ENCODE measurements at places on chromosomes 6 and 20. TPM values are rescaled to one million over a fixed set of nuclear protein-coding genes. Genes with fewer than 3 reads are reported as not detected.

- no peak for DNase-seq
- H3K4me1 ChIP-seq: no peaks in the 10 kb centered on the region
- no peaks in the 10 kb centered on the region for H3K27me3 ChIP-seq
- H3K36me3 ChIP-seq: no peaks in the 10 kb centered on the region
Observed at GRCh38 chr20:8971669-8972316, 97.1 kb upstream of the PLCB4 start.

- H3K27ac ChIP-seq: no peak overlapping the region
- H3K4me1 ChIP-seq: no peaks in the 10 kb centered on the region
- peaks cover 3% of the 10 kb centered on the region for H3K27me3 ChIP-seq
- no peaks in the 10 kb centered on the region for H3K36me3 ChIP-seq
- no peak overlapping the region for H3K4me3 ChIP-seq
- no peak for DNase-seq
Observed at GRCh38 chr20:36307412-36308325, 1.5 kb downstream of the DLGAP4 start.

DNA sequence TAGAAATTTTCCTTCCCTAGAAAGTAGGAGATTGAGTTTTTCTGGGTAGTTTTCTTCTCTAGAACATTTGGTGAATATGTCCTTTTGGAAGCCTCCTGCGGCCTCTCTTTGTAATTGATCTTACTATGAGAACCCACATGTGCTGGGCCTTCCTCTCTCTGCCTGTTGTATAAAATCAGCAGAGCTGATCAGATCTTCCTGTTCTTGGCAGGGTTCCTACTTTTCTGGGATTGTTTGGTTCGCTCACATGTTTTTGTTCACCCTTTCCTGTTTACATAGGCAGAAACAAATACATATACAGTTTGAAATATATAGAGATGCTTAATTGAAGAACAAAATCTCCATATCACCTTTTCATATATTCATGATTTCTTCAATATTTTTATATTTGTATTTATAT, 57.8 kb downstream of the IL22RA2 start:
- H3K27ac ChIP-seq: no peak overlapping the region
- H3K4me3 ChIP-seq: no peak overlapping the region
- H3K4me1 ChIP-seq: no peaks in the 10 kb centered on the region
- no peaks in the 10 kb centered on the region for H3K36me3 ChIP-seq
- H3K27me3 ChIP-seq: no peaks in the 10 kb centered on the region

DNA sequence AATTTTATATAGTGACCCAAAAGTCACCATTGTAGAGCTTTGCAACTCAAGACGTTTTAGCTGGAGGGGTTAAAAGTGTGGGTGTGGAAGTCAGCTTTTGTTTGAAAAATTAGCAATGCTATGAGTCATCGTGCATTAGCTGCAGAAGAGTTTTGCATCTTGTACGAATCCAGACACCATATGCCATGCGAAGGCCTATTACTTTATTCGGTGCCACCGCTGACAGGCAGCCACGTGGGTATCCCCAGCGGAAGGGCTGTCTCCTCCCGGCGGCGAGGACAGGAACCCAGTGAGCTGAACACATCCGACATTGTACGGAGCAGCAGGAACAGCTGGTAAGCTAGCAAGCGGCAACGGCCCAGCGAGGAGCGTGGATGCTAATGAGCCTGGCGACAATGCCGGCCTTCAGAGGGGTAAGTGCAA, 84.4 kb downstream of the INSM1 start:
- H3K36me3 ChIP-seq: no peaks in the 10 kb centered on the region
- no peaks in the 10 kb centered on the region for H3K27me3 ChIP-seq
- DNase-seq: peak; percentile 30
- no peak overlapping the region for H3K27ac ChIP-seq
- no peaks in the 10 kb centered on the region for H3K4me1 ChIP-seq

DNA sequence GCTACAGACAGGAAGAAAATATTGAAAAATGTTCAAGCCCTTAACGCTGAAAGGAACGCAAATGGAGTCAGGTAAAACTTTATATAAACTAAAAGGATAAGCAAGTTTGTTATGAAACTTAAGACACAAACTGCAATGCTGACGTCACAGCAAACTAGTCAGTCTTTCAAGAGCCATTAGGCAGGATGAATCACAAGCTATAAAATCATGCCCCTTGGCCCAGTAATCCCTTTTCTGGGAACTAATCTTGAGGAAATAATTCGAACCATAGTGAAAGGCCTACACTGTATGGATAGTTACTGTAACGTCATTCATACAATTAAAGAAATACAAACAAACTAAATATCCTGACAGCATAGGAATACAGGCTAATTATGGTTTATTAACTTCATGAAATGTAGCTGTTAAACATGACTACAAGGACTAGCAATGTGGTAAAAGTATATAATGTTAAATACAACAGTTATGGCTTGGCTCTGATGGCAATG, 42.7 kb upstream of the HINT3 start:
- DNase-seq: no peak
- H3K27ac ChIP-seq: no peak overlapping the region
- peaks cover 3% of the 10 kb centered on the region for H3K36me3 ChIP-seq
- peaks cover 5% of the 10 kb centered on the region for H3K4me1 ChIP-seq
- H3K4me3 ChIP-seq: no peak overlapping the region
- no peaks in the 10 kb centered on the region for H3K27me3 ChIP-seq

DNA sequence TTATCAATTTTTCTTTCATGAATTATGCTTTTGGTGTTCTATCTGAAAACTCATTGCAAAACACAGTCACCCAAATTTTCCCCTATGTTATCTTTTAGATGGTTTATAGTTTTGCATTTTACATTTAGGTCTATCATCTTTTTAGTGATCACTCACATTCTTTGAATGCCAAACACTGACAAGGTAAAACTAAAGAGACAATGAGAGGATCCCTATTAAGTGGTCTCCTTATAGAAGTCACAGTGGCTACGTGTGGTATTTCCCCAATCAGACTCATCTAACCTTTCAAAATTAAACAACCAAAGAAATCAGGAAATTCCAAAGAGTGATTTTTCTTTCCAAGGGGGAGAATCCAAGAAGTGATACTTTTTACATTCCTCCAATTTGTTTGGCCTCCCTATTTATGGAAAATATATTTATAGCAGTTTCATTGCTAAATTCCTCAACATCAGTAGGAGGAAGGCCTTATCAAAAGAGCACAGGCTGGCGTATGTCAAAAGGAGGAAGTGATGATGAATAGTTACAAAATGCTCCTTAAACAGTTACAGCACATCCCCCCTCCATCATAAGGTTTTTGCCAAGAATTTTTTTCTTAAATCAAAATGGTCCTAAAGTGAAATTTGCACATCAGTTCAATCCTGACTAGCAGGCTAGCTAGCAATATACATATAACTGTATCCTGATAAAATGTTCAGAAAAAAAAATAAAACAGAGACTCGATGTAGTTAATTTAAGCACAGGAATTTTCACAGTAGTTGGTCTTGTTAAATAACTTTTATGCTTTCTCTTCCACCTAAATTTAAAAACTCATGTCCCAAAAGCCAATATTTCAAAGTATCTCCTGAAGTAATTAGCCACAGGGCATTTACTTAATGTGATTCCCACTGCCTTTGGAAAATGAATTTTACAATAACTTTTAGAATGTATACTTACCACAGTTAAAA, 76.2 kb upstream of the IPCEF1 start:
- no peaks in the 10 kb centered on the region for H3K4me1 ChIP-seq
- DNase-seq: no peak
- H3K27ac ChIP-seq: no peak overlapping the region
- H3K27me3 ChIP-seq: no peaks in the 10 kb centered on the region
- H3K4me3 ChIP-seq: no peak overlapping the region
- H3K36me3 ChIP-seq: no peaks in the 10 kb centered on the region

- H3K27me3 ChIP-seq: no peaks in the 10 kb centered on the region
- no peaks in the 10 kb centered on the region for H3K4me1 ChIP-seq
- no peak for DNase-seq
Observed at GRCh38 chr20:58215116-58215515, 13.3 kb downstream of the ANKRD60 start.

- H3K4me3 ChIP-seq: no peak overlapping the region
- H3K4me1 ChIP-seq: no peaks in the 10 kb centered on the region
- DNase-seq: no peak
Observed at GRCh38 chr6:83292900-83293843, 100.0 kb downstream of the RWDD2A start.

- no peaks in the 10 kb centered on the region for H3K36me3 ChIP-seq
- no peak for DNase-seq
- H3K4me3 ChIP-seq: no peak overlapping the region
- H3K27me3 ChIP-seq: no peaks in the 10 kb centered on the region
- no peak overlapping the region for H3K27ac ChIP-seq
Observed at GRCh38 chr6:81293896-81294295, 458.6 kb downstream of the TENT5A start.

- no peak overlapping the region for H3K4me3 ChIP-seq
- H3K27me3 ChIP-seq: no peaks in the 10 kb centered on the region
- no peak overlapping the region for H3K27ac ChIP-seq
- no peaks in the 10 kb centered on the region for H3K36me3 ChIP-seq
Observed at GRCh38 chr6:21159465-21159864, 434.1 kb upstream of the SOX4 start.

- H3K27me3 ChIP-seq: no peaks in the 10 kb centered on the region
- DNase-seq: no peak
- no peaks in the 10 kb centered on the region for H3K36me3 ChIP-seq
- H3K4me3 ChIP-seq: no peak overlapping the region
- H3K27ac ChIP-seq: no peak overlapping the region
Observed at GRCh38 chr6:109531446-109531845, 48.4 kb upstream of the ZBTB24 start.

- no peak overlapping the region for H3K27ac ChIP-seq
- no peak overlapping the region for H3K4me3 ChIP-seq
- H3K4me1 ChIP-seq: peaks cover 41% of the 10 kb centered on the region
- H3K36me3 ChIP-seq: no peaks in the 10 kb centered on the region
Observed at GRCh38 chr20:49680484-49680883, 33.2 kb downstream of the B4GALT5 start.

DNA sequence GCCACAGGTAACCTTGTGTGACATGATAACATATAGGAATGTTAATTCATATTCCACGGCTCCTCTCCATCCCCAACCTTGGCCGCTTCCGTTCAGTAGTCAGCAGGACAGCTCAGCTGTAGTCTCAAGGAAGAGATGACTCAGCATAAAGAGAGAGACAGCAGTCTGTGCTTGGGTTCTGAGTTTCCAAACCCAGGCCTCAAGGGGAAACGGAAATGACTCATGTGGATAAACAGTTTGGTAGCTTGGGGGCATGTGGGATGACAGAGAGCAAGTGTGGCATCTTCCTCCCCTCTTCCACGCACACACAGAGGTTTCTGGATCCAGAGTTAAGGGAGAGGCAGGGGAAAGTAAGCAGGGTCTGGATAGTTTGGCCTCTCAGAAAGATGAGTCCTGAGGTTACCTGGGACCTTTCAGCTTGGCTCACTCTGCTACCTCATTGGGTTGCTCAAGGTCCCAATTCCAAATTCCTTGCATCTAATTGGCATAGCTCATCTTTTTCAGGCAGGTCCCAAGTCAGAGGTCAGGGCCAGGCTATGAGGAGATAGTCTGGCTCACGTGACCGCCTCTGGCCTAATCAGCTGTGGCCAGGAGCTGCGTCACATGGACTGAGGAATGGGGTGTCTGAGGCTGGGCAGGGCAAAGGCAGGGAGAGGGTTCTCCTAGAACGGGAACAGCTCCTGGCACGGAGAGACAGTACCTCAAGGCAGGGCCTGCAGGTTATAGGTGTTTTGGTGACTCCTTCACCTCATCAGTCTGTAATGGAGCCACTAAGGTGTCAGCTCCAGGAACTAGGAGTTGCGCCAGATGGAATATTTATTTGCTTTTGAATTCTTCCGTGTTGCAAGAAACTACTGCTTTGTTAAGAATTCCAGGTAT, 36.5 kb upstream of the MLN start:
- H3K27ac ChIP-seq: no peak overlapping the region
- DNase-seq: no peak

DNA sequence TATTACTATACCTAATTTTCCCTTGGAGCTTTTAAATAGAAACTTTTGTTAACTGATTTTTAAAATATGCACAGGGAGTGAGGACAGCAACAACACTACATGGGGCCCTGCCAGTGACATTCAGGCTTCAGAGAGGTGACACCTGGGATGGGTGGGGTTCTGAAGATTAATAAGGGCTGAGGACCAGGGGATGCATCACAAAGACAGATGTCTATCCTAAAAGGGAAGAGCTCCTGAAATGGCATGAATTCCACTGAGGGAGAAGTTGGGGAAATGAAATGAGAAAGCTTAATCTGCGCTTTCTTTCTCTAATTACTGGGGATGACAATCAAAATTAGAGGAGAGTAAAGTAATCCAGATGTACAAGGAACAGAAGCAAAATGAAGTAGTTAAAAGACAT, 162.8 kb downstream of the BTBD9 start:
- no peak for DNase-seq
- no peak overlapping the region for H3K27ac ChIP-seq
- no peaks in the 10 kb centered on the region for H3K36me3 ChIP-seq
- H3K4me3 ChIP-seq: no peak overlapping the region
- no peaks in the 10 kb centered on the region for H3K4me1 ChIP-seq

DNA sequence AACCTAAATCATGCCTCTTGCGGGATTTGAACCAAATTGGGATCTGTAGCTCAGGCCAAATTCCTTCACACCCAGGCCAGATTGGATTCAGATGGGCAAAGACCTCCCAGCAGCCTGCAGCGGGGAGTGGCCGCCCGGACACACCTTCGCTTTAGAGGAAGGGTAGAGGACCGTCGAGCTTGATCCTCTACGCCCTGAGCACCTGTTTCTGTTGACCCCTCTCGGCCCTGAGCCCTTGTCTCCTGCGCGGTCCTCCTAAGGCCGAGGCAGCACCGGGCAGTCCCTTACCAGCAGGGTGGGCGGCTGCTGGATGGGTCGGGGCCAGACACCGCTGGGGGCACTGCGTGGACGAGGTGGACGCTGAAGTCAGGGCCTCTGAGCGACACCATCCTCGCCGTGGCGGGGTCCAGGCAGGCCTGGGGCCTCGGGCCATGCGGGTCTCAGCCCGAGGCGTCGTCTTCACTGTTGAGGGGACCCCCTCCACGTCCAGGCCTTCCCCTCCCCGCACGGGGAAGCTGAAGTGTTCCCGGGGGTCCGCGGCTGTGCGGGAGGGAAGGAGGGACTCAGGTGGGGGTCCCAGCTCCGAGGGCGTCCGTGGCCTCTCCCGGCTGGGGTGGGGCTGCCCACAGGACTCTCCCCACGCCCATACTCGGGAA, 114.8 kb downstream of the SMOC2 start:
- no peak overlapping the region for H3K4me3 ChIP-seq
- no peak overlapping the region for H3K27ac ChIP-seq
- no peaks in the 10 kb centered on the region for H3K4me1 ChIP-seq
- H3K36me3 ChIP-seq: no peaks in the 10 kb centered on the region

GRCh38 chr6:126352514-126352913, 12.6 kb downstream of the CENPW start:
- no peak overlapping the region for H3K27ac ChIP-seq
- H3K27me3 ChIP-seq: no peaks in the 10 kb centered on the region
- no peak for DNase-seq
- no peaks in the 10 kb centered on the region for H3K36me3 ChIP-seq
- H3K4me3 ChIP-seq: no peak overlapping the region

- no peaks in the 10 kb centered on the region for H3K36me3 ChIP-seq
- H3K4me3 ChIP-seq: no peak overlapping the region
- H3K27me3 ChIP-seq: no peaks in the 10 kb centered on the region
- no peak overlapping the region for H3K27ac ChIP-seq
- no peaks in the 10 kb centered on the region for H3K4me1 ChIP-seq
Observed at GRCh38 chr6:70601014-70601413, 34.3 kb downstream of the SDHAF4 start.

Gene TREM2
- total RNA-seq: not detected

Gene ELOVL2
- total RNA-seq: not detected

Gene TMC2
- 0.15 TPM for total RNA-seq

Gene NOX3
- not detected for total RNA-seq

Gene CNR1
- total RNA-seq: not detected

Gene MLN
- total RNA-seq: not detected

Gene HLA-DRA
- 35.4 TPM for total RNA-seq

Gene OOEP
- total RNA-seq: not detected

Gene PKHD1
- not detected for total RNA-seq

Gene LPA
- total RNA-seq: not detected

Gene FOXA2
- not detected for total RNA-seq

Gene CYB5R4
- 28.9 TPM for total RNA-seq

Gene MYB
- 14.2 TPM for total RNA-seq

Gene PAX1
- not detected for total RNA-seq
